ENCODE measurements at places on chromosomes 5 and 9.

- H3K4me1 ChIP-seq, result peaks cover 17% of the 10 kb centered on the region
- H3K4me3 ChIP-seq, result no peak overlapping the region
- peaks cover 16% of the 10 kb centered on the region for H3K36me3 ChIP-seq
- no peaks in the 10 kb centered on the region for H3K27me3 ChIP-seq
- no peak for DNase-seq
These were observed 27.0 kb downstream of the TCF7 start for GRCh38 chr5:134141331-134142050.

- H3K36me3 ChIP-seq, result peaks cover 16% of the 10 kb centered on the region
- no peak for DNase-seq
- no peaks in the 10 kb centered on the region for H3K27me3 ChIP-seq
- no peak overlapping the region for H3K4me3 ChIP-seq
- H3K27ac ChIP-seq, result no peak overlapping the region
These were observed 33.2 kb downstream of the MRPS27 start for GRCh38 chr5:72286798-72287197.

GRCh38 chr9:126439883-126440653, 113.4 kb downstream of the MVB12B start:
- H3K27ac ChIP-seq, result no peak overlapping the region
- peaks cover 40% of the 10 kb centered on the region for H3K4me1 ChIP-seq
- H3K4me3 ChIP-seq, result no peak overlapping the region
- H3K36me3 ChIP-seq, result peaks cover 8% of the 10 kb centered on the region

- H3K4me3 ChIP-seq, result no peak overlapping the region
- H3K36me3 ChIP-seq, result no peaks in the 10 kb centered on the region
- H3K27me3 ChIP-seq, result no peaks in the 10 kb centered on the region
- H3K27ac ChIP-seq, result no peak overlapping the region
These were observed 235.6 kb downstream of the EDIL3 start for GRCh38 chr5:84149094-84149493.

DNA sequence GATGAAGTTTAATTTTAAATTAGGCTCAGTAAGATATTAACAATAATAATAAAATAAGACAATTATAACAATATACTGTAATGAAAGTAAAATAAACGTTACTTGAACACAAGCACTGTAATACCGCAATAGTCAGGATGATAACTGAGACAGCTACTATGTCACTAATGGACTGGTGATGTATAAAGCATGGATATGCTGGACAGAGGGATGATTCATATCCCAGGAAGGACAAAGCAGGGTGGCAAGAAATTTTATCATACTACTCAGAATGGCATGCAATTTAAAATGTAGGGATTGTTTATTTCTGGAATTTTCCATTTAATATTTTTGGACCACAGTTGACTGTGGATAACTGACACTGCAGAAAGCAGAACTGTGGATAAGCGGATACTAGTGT, 196.9 kb downstream of the VPS13A start:
- peaks cover 24% of the 10 kb centered on the region for H3K36me3 ChIP-seq
- no peak overlapping the region for H3K4me3 ChIP-seq
- no peak for DNase-seq
- H3K27me3 ChIP-seq, result no peaks in the 10 kb centered on the region

DNA sequence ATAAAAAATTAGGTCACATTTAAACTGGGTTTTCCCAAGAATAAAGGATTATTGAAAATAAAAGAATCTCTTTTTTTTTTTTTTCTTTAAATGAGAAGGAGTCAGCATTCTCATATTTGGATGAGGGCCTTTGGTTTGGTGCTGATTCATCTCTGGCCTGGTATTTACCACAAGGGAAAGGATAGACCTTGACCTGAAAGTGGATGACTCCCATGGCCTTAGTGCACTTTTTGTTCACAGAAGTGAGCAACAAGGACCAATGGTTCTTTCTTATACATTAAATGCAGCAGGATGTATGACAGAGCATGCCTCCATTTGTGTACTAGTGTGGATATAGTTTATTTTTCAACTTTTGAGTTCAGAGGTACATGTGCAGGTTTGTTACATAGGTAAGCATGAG, 6.9 kb downstream of the YTHDC2 start:
- no peaks in the 10 kb centered on the region for H3K4me1 ChIP-seq
- no peak overlapping the region for H3K27ac ChIP-seq
- no peak overlapping the region for H3K4me3 ChIP-seq
- peaks cover 49% of the 10 kb centered on the region for H3K36me3 ChIP-seq
- no peak for DNase-seq

GRCh38 chr9:123420592-123421111, 64.7 kb downstream of the CRB2 start:
- H3K4me1 ChIP-seq, result no peaks in the 10 kb centered on the region
- H3K27ac ChIP-seq, result no peak overlapping the region
- DNase-seq, result no peak
- no peaks in the 10 kb centered on the region for H3K27me3 ChIP-seq

GRCh38 chr9:88680041-88680440, 145.1 kb downstream of the NXNL2 start:
- DNase-seq, result no peak
- H3K4me1 ChIP-seq, result no peaks in the 10 kb centered on the region
- H3K27ac ChIP-seq, result no peak overlapping the region

DNA sequence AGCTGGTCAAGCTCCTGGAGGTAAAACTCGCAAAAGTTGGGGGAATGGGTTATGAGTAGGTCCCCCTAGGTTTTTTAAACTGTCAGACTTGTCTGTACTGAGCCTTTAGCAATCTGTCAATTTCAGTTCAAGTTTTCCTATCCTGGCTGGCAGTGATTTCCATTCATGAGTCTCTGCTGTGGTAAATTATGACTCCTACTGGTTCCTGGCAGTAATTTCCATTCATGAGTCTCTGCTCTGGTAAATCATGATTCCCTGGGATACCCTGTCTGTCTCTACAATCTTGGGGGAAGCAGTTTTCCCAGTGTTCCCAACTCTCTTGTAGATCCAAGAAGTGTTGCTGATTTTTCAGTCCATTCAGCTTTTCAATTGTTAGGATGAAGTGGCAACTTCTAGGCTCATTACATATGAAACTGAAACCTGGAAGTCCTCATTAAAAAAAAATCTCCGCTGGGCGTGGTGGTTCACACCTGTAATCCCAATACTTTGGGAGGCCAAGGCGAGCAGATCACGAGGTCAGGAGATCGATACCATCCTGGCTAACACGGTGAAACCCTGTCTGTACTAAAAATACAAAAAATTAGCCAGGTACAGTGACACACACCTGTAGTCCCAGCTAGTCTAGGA, 91.3 kb upstream of the GPBP1 start:
- no peaks in the 10 kb centered on the region for H3K27me3 ChIP-seq
- H3K27ac ChIP-seq, result no peak overlapping the region
- H3K36me3 ChIP-seq, result no peaks in the 10 kb centered on the region
- no peak overlapping the region for H3K4me3 ChIP-seq
- DNase-seq, result peak; percentile 24

DNA sequence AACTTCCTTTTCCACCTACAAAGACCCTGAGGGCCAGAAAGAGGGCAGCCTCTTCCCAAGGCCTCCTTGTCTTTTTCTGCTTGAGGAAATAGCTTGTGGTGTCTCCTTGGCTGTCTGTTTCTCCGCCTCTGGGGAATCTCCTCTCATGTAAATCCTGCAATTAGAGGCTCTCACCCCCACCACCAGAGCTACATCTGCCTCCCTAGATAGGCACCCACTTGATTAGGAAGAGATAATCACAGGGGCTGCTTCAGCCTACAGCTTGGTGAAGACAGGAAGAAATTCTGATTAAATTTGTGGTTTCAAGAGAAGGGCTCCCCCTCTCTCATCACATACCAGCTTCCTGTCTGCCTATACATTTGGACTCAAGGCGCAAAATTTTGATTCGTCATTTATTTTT, 75.6 kb downstream of the TLR4 start:
- no peak overlapping the region for H3K4me3 ChIP-seq
- H3K27me3 ChIP-seq, result no peaks in the 10 kb centered on the region
- H3K27ac ChIP-seq, result no peak overlapping the region
- no peaks in the 10 kb centered on the region for H3K4me1 ChIP-seq
- H3K36me3 ChIP-seq, result no peaks in the 10 kb centered on the region

GRCh38 chr5:859391-859790, 8.6 kb upstream of the ZDHHC11 start:
- no peak for DNase-seq
- H3K36me3 ChIP-seq, result no peaks in the 10 kb centered on the region
- H3K4me3 ChIP-seq, result no peak overlapping the region
- H3K4me1 ChIP-seq, result no peaks in the 10 kb centered on the region

GRCh38 chr9:99004717-99005460, 61.2 kb downstream of the COL15A1 start:
- no peak for DNase-seq
- H3K4me1 ChIP-seq, result no peaks in the 10 kb centered on the region
- no peak overlapping the region for H3K4me3 ChIP-seq

DNA sequence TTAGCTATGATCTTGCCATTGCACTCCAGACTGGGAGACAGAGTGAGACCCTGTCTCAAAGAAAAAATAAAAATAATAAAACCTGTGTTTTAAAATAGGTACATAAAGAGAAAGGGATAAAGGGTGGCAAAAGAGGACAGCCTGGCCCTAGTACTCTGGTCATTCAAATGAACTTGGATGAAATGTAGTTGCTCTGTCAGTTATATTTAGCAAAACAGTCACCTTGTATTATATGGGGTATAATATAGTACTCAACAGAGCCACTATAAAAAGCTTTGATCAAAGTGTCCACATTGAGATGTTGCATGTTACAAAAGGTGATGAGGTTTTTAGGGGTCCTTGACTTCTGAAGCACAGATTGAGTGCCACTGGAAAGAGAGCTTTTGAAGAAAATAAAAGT, 61.1 kb upstream of the EQTN start:
- DNase-seq, result no peak
- H3K27me3 ChIP-seq, result no peaks in the 10 kb centered on the region
- H3K36me3 ChIP-seq, result no peaks in the 10 kb centered on the region

DNA sequence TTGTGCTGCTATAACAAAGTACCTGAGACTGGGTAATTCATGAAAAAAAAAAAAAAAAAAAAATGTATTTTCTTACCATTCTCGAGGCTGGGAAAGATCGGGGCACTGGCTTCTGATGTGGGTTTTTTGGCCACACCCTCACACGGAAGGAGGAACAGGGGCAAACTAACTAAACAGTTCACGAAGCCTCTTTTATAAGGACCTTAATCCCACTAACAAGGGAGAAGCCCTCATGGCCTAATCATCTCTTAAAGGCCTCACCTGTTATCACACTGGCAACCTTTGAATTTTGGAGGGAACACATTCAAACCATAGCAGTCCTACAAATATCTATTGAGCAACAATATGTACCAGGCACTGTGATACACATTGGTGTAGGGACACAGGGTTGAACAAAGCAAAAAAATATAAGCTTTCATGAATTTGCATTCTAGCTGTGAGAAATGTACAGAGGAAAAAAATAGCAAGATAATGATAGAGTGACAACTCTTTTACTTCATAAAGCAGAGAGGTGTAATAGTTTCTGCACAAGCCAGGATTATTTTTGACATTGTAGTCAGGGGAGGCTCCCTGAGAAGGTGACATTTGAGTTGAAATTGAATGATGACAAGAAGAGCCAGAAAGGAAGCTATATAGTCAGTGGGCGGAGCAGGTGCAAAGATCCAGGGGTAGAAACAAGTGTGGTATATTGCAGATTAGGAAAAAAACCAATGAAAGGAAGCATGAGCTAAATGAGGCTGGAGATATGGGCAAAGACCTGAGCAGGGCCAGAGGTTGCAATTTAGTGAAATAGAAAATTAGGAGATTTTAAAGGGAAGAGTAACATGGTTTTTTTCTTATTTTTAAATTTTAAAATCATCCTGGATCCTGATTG, 68.1 kb upstream of the GRAMD2B start:
- peaks cover 20% of the 10 kb centered on the region for H3K4me1 ChIP-seq
- no peaks in the 10 kb centered on the region for H3K27me3 ChIP-seq
- no peak overlapping the region for H3K4me3 ChIP-seq
- peak overlapping the region; percentile 93 for H3K27ac ChIP-seq

- H3K4me3 ChIP-seq, result no peak overlapping the region
- peak; percentile 4 for DNase-seq
- H3K4me1 ChIP-seq, result no peaks in the 10 kb centered on the region
- H3K36me3 ChIP-seq, result no peaks in the 10 kb centered on the region
These were observed 1.3 kb downstream of the CCNI2 start for GRCh38 chr5:132748522-132749000.
